AG04449 (cell line): ENCODE measurements at places on chromosomes 5 and 9.

- DNase-seq, result no peak
Observed at GRCh38 chr9:93809204-93809940, 145.8 kb downstream of the BARX1 start.

DNA sequence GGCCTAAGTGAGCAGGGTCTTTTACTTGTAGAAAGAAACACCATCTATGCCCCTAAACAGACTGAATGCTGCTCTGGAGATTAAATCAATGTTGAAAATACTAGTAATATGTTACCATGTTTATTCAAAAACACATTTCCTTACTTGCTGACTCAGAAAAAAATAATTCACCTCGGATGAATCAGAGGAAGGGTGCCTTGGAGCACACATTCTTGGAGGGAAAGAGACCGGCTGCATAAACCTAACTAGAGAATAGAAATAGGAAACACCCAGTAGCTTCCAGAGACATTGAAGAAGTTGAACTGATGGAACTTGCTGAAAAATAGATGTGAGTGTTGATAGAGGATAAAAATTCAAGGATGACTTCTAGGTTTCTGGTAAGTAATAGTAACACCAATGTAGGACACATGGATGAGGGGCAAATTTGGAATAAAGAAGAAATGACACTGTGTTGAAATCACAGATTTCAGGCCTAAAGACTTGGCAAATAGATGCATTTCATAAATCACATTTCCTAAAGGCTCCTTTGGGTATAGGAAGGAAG, 76.9 kb upstream of the MINAR2 start:
- peak; percentile 26 for DNase-seq

DNA sequence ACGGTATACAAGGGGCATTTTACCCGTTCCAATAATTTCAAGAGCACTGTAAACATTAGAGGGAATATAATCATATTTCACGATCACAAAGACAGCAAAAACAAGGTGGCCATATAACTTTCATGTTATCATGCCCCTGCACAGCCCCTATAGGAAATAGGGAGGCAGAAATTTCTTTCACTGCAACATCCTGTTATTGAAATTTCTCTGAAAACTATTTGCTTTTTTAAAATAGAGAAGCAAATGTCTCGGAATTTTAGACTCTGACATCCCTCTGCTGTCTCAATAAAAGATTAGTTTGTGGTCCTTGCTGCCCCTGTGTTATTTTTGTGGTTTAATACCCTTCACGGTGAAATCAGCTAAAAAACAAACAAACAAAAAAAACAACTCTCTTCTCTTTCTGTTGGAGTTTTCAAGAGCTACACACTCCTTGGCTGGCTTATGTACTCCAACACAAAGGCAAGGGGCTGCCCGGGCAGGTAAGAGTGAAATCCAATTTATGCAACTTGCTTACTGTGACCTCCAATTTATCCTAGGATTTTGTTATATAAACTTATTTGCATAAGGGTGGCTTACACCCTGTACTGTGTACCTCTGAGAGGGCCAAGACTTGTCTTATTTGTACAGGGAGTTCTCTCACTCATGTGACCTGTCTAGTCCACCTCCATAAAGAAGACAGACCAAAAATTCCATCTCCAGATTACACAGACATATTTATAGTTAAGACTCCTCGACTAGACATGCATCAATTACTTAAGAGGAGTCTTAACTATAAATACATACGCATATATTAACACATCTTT, 223.6 kb downstream of the MLLT3 start:
- DNase-seq, result no peak

DNA sequence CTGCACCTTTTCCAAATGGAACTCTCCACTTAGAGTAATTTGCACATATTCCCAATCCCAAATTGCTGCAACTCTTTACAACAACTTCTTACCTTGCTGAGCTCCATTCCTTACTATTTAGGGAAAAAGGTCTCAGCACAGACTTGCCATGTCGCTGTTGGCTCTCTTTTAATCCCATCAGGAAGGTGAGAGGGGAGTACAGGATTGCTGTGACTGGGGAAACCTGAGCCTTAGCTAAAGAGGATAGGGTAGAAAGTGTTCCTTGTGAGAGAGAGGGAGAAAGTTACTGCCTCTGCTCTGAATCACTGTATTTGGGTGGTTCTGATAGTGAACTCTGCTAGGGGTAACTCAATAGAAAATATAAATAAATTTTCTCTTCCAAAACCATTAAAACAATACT, 43.7 kb upstream of the GABRA1 start:
- no peak for DNase-seq

DNA sequence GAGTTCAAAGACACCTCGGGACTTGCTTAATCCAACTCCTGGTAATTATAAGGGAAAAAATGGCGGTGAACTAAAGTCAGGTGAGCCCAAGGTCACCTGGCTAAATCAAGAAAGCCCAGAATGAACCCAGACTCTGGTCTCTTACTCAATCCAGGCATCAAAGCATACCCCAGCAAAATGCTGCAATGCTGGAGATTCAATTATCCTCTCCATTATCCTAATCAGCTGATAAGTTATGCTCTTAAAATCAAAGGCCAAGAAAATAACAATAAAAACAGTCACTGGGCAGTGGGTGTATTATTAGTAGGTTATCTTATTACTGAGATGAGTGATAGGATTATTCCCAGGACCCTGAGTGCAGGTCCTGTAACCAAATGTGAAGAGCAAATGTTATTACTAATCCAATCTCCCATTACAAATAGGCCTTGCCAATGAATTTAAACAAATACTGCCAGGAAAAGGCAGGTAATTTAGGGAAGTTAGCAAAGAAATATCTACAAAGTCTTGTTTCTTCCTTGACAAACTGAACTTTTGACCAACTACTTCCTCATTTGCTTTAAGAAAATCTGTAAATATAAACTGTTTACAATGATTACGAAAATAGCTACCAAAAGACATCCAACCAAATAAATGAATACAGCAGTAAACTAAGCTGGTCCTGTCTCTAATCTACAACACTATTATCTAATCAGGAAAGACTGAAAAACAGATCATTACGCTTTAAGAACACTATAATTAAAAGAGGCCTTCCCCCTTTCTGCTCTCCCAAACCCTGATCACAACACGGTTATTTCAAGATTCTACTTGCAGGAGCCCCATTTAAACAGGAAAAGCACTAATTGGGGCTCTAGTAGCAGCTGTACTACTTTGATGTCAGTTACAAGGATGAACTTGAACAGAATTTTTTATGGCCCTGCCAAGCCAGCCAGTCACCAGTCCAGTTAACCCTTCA, 103.2 kb downstream of the MED27 start:
- DNase-seq, result no peak

DNA sequence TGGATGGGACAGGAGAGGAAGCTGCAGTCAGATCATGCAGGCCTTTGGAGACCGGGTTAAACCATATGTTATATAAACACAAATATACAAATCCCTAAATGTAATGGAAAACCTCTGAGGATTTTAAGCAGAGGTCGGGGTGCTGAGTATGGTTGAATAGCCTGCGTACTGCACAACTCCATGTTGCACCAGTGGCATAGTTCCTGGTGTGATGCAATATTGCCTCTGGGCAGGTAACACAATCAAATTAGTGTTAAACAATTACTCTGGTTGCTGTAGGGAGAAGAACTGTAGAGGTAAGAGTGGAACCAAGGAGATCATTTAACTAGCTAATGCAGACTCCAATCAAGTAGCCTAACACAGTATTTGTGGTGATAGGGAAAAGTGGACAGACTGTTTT, 21.3 kb upstream of the RNF145 start:
- no peak for DNase-seq

- DNase-seq, result no peak
Observed at GRCh38 chr9:113738893-113739604, 137.1 kb upstream of the ZNF618 start.
